Right renal pelvis (tissue), 4 donors: ENCODE measurements at places on chromosomes 2 and 18. TPM values are rescaled to one million over a fixed set of nuclear protein-coding genes. Genes with fewer than 3 reads are reported as not detected.

The TCF23 gene
- polyA plus RNA-seq: 0.59 TPM

The PIEZO2 gene
- polyA plus RNA-seq: 17.8 TPM

The CDCA7 gene
- 41.8 TPM for polyA plus RNA-seq

The SCYGR4 gene
- polyA plus RNA-seq: not detected

The CRYBA2 gene
- not detected for polyA plus RNA-seq

The COL4A3 gene
- polyA plus RNA-seq: 64.6 TPM

The LYPD6 gene
- 21.8 TPM for polyA plus RNA-seq

The PKDCC gene
- polyA plus RNA-seq: 367 TPM

The CAPN13 gene
- polyA plus RNA-seq: 1.9 TPM

The PTPRN gene
- 0.31 TPM for polyA plus RNA-seq

The CIB4 gene
- polyA plus RNA-seq: 0.80 TPM

The CHRNG gene
- polyA plus RNA-seq: 1.1 TPM

The HOXD11 gene
- 45.6 TPM for polyA plus RNA-seq

- DNase-seq: no peak
Observed at GRCh38 chr18:78856569-78857313, 122.9 kb upstream of the SALL3 start.

- no peak for DNase-seq
Observed at GRCh38 chr2:79717364-79718007, 204.6 kb downstream of the CTNNA2 start.

- no peak for DNase-seq
Observed at GRCh38 chr2:17892770-17893534, 14.5 kb downstream of the KCNS3 start.

GRCh38 chr2:32680942-32681341, 53.1 kb downstream of the TTC27 start:
- DNase-seq: no peak

GRCh38 chr2:55363636-55364035, 56.0 kb downstream of the CCDC88A start:
- DNase-seq: no peak

DNA sequence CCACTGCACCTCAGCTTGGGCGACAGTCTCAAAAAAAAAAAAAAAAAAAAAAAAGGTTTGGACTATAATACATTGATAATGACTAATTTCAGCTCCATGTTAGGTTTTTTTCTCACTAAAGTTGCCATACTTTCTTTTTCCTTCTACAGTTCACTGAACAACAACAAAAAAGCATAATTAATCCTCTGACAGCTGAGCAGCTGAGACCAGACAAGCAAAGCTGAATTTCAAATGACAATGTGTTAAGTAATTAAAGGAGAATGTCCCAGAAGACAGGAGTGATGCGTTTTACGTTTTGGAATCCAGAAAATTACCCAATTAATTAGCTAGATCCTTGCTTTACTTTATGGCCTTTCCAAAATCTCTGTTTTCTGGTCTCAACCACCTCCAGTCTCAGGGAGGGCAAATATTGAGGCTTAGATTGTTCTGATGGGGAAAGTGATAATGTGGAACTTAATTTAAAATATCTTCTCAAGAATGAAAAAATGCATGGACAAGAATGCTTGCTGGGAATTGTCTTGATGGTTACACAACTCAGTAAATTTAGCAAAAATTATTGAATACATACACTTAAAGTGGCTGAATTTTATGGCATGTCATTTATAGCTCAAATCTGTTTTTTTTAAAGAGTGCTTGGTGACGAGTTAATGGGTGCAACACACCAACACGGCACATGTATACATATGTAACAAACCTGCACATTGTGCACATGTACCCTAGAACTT, 17.4 kb upstream of the RMDN2 start:
- no peak for DNase-seq

GRCh38 chr2:8251291-8251690, 430.6 kb upstream of the ID2 start:
- DNase-seq: no peak

DNA sequence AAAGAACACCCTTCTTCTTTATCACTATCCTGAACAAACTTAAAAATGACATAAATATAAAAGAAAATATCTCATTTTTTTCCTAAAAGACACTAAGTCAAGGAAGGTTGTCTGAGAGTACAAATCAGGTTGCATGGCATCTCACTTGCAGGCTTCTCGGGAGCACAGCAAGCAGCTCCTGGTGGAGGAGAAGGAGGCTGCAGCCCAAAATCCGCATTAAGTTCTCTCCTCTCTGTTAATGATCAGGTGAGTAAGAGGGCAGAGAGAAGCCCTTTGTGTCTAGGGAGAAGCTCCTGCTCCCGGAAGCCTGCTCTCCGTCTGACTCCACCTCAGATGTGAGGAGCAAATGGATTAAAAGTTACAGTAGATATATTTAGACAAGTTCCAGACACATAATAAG, 35.0 kb upstream of the DOK6 start:
- no peak for DNase-seq

DNA sequence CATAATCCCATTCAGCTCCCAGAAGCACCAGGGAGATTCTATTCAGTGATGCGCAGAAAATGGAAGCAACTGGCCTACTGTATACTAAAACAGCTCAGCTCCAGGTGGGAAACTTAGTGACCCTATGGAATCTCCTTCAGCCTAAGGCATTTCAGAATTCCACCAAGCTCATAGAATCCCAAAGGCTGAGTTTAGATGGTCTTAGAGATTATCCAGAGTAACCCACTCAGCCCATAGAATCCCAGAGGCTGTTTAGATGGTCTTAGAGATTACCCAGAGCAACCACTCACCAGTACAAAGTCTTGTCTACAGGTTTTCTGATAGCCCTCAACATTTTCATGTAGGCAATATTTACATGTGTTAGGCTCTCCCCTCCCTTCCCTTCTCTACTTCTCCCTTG, 232.0 kb upstream of the SLC14A2 start:
- DNase-seq: no peak

DNA sequence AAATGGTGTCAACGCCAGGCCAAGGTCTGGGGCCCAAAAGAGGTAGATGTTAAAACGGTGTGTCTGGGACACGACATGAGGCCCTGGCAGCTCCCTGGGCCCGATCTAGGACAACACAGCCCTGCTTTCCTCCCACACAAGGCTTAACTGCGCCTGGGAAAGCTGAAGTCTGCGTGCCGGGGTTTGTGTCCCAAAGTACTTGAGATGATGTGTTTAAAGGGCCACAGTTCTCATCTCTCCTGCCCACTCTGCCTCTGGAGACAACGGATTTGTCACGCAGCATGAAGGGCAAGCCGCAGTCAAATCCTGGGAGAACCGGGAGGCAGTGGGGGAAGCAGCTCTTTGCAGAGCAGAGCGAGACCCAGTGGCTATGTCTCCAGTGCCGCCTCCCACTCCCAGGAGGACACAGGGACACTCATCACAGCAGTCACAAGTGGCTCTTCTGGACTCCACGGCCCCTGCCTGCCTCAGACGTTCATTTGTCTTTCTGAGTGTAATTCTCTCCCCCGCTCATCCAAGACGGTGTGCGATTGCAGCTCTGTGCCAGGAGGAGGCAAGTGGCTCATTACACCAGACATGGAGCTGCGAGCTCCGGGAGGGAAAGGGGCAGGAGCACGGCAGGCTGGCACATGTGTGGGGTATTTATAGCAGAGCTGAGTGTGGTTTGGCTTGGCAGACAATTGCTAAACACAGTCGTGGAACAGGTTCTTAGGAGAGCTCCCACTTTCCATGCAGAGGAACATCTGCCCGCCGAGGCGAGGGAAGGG, 57.7 kb upstream of the SEMA4C start:
- DNase-seq: no peak

DNA sequence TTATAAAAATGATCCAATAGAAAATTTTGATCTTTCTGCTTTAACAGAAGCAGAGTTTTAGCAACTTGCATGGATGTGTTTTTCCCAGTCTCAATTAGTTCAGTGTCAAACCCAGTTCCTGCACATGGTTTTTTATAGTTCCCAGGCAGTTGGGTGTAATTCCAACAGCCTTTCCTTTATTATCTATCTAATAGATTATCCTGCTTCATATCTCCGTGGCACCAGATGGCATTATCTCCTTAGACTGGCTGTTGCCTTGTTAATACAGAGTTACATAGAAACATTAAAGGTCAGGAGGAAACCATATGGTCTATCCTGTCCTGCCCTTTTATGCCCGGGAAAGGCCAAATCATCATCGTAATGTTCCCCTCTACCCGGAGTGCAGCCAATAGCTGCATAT, 400.9 kb upstream of the SMIM21 start:
- no peak for DNase-seq

DNA sequence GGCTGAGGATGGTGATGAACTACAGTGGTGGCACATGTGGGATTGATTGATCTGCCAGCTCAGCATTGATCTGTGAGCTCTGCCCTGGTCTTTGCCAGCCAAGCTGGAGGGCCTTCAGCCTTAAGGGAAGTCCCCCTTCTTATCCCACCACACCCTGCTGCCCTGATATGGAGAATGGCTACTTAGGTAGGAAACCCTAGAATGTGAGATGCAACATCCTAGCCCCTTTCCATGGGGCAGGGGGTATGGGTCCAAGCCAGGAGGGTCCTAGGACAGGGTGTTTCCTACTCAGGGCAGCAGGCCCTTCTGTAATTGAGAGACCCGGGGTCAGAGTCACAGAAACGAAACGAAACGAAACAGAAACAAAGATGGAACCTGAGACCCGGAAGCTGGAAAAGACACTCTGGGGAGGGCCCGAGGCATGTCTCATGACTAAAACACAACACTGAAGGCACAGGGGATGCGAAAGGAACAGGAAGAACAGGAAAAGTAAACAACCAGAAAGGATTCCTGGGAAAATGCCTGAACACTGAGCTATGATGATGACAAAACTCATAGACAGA, 16.9 kb upstream of the SULT1C2 start:
- DNase-seq: peak; percentile 60

DNA sequence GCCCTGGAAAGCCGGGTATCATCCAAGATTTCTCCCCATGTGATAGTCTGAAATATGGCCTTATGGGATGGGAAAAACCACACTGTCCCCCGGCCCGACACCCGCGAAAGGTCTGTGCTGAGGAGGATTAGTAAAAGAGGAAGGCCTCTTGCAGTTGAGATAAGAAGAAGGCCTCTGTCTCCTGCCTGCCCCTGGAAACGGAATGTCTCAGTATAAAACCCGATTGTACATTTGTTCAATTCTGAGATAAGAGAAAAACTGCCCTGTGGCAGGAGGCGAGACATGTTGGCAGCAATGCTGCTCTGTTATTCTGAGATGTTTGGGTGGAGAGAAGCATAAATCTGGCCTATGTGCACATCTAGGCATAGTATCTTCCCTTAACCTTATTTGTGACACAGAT, 26.8 kb downstream of the RUFY4 start:
- no peak for DNase-seq

DNA sequence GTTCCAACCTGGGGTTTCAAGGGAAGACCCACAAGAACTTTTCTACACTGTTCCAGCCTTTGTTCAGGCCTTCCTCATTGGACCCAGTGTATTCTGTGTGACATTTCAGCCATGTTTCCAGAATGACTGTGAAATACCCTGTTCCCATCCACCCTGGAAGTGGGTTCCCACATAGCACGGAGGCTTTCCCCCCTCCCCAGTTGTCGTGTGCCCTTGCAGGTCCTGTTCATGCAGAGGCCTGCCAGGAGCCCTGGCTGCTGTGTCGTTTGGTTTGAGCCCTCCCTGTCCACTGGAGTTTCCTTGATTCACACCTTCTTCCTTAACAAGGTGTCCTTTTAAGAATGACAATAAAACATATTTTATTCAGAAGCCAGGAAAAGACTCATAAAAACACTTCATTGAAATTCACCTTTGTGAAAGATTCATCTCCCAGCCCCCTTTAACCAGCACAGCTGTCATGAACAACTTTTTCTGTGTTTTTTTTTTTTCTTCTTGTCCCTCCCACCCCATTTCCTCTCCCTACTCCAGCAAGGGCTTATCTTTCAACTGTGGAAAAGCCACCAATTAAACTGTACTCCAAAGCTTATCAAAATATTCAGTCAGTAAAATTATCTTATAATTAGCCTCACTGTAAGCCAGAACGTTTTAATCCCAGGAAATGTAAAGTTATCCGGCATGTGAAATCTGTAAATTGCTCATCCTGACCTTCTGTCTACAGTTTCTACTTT, 106.4 kb downstream of the ACOXL start:
- no peak for DNase-seq
